ENCODE measurements at places on chromosomes 7 and 10.

GRCh38 chr7:17680943-17681351 is 259.3 kb downstream of the SNX13 start:
- DNase-seq, result no peak

DNA sequence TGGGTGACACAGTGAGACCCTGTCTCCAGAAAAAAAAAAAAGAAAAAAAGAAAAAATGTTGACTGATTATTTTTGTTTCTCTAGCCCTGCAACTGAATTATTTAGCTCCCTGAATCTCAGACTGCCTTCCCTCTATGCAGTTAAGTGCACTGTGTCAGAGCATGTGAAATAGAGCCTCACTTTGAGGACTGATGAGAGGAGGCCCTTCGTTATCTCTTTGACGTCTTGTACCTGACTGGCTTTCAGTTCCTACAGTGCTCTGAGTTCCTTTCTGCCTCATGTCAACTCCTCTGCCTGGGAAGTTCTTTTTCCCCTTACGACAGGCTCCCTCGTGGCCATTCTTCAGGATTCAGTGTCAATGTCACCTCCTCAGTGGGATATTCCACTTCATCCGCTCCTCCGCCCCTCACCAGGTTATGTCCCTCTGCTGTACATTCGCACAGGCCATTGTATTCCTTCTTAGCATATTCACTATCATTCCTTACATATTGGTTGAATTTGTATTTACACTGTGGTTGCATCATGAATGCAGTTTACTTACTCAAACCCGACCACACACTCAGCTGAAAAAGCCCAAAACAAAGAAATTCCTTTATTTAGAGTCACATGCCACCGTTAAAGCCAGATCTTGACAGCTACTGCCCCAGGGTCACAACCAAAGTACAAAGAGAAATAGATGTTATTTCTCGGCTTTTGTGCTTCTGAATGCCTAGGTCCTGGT is 18.1 kb upstream of the CAMK2G start:
- DNase-seq, result no peak

GRCh38 chr7:18541871-18542212 is 46.3 kb downstream of the HDAC9 start:
- DNase-seq, result no peak

DNA sequence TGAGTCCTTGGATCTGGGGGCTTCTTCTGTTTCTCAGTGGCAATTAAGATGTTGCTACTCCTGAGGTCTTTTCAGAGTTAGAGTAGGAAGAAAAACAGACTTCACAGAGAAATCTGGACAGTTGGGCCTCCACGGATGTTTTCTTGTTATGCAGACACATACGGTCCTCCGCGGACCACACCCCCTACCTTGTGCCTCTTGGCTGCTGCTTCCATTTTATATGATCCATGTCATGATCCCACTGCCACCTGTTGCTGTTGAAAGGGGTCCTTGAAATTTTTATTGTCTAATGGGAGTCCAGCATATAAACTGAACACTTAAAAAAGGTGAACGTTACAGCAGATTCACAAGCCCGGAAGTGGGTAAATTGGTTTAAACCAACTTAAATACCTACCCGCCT is 8.3 kb downstream of the CELF2 start:
- DNase-seq, result no peak

- DNase-seq, result no peak
These were observed 665.3 kb upstream of the IGFBP3 start for GRCh38 chr7:46586406-46586805.

DNA sequence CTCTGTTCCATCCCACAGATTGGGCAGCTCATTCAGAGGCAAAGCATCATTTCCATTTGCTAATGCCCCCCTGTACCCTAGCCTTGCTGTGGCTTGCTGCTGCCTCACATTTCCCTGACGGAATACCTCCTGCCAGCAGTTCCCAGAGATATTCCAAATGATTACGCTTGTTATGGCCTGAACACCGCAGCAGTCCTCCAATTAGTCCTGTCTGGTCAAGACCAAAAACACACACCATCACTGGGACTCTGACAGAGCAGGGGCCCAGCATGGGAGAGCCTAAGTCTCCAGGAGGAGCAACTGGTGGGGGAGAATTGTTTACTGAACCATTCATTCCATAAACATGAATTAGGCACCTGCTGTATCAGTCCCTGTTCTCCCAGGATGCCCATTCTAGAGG is 6.1 kb downstream of the OGDHL start:
- DNase-seq, result no peak

DNA sequence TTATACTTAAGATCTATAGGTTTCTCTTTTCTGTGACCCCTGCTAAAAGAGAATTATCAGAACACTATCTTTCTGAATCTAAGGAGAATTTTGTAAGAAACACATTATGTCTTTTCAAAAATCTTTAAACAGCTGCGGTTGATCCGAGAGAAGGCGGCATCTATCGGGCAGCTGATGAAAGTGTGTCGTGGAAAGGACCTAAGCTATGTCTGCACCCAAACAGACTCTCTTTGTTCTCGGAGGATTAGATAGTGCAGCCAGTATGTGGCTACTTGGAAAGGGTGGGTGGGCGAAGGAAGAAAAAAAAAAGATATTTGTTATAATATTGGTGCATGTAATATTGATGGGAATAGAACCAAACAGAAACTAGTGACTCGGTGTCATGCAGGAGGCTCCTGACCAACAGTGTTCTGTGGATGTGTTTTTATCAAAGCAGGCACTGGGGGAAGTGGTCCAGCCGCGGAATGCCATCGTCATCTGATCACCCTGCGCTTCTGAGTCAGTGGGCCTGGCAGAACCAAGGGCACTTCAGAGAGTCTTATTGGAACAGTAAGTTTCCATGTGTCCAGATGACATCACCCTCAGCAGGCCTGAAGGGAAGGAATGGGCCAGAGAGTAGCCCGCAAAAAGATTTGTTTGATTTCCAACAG is 509.7 kb upstream of the AKR1E2 start:
- no peak for DNase-seq

Data from progenitor cell of endocrine pancreas (in vitro differentiated cells).